Lung microvascular endothelial cell (primary cell): ENCODE measurements at places on chromosomes 7 and 10.

- no peak for DNase-seq
Measured at GRCh38 chr10:106301146-106301545, 863.4 kb downstream of the SORCS1 start.

DNA sequence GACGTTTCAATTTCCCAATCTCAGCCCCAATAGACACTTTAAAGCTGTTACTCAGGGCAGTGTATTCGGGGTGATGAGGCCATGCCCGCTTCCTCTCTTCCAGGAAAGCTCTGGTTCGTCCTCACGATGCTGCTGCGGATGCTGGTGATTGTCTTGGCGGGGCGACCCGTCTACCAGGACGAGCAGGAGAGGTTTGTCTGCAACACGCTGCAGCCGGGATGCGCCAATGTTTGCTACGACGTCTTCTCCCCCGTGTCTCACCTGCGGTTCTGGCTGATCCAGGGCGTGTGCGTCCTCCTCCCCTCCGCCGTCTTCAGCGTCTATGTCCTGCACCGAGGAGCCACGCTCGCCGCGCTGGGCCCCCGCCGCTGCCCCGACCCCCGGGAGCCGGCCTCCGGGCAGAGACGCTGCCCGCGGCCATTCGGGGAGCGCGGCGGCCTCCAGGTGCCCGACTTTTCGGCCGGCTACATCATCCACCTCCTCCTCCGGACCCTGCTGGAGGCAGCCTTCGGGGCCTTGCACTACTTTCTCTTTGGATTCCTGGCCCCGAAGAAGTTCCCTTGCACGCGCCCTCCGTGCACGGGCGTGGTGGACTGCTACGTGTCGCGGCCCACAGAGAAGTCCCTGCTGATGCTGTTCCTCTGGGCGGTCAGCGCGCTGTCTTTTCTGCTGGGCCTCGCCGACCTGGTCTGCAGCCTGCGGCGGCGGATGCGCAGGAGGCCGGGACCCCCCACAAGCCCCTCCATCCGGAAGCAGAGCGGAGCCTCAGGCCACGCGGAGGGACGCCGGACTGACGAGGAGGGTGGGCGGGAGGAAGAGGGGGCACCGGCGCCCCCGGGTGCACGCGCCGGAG lies 2.6 kb downstream of the GJD4 start:
- peak; percentile 25 for DNase-seq

- no peak for DNase-seq
Measured at GRCh38 chr7:39002755-39003154, 25.0 kb downstream of the POU6F2 start.

- no peak for DNase-seq
Measured at GRCh38 chr7:1787241-1787640, 117.2 kb downstream of the ELFN1 start.

DNA sequence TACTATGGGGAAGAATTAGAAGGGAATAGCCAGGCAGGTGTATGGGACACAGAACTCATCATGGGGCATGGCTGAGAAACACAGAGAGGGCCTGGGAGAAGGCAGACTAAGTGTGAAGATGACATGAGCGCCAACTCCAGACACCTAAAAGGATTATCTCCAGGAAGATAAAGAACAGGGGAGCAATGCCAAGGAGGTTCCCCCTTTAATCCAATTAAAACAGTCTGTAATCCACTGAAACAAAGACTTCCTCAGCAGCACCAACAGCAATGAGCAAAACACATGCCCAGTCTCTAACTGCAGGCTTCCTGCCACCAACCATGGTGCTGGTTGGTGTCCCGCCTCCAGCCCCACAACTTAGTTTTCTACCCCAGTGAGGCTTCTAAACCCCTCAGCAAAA lies 108.9 kb downstream of the GRID1 start:
- no peak for DNase-seq

GRCh38 chr10:44070282-44070681 lies 314.6 kb downstream of the CXCL12 start:
- no peak for DNase-seq

GRCh38 chr7:30465046-30465810 lies 13.4 kb downstream of the NOD1 start:
- DNase-seq, result no peak

DNA sequence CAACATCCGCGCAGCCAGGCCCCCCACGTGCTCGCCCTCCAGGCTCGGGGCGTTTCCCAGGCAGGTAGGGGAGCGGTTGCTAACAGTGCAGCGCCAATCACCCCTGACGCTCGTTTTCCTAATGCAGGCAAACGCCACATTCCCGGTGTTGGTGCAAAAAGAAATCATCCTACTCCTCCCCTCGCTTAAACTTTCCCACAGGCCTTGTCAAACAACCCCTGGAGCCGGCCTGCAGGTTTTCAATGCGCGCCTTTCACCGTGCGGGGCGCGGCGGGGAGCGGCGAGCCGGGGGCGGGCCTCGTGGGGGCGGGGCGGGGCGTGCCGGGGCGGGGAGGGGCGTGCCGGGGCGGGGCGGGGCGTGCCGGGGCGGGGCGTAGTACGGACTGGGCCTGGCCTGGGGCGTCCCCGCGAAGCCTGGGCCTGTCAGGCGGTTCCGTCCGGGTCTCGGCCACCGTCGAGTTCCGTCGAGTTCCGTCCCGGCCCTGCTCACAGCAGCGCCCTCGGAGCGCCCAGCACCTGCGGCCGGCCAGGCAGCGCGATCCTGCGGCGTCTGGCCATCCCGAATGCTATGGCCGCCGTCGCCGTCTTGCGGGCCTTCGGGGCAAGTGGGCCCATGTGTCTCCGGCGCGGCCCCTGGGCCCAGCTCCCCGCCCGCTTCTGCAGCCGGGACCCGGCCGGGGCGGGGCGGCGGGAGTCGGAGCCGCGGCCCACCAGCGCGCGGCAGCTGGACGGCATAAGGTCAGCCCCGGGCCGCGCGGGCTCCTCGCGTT lies at the start of gene ECHDC3:
Gene ECHDC3, plus strand, starts transcription at position 374 of the 770 bp plus-strand sequence. Its CDS starts 195 bp downstream, at position 569.
- peak; percentile 15 for DNase-seq

GRCh38 chr7:152355474-152356057 lies 80.2 kb downstream of the KMT2C start:
- DNase-seq, result no peak

GRCh38 chr7:31204071-31204470 lies 136.5 kb downstream of the NEUROD6 start:
- DNase-seq, result no peak

DNA sequence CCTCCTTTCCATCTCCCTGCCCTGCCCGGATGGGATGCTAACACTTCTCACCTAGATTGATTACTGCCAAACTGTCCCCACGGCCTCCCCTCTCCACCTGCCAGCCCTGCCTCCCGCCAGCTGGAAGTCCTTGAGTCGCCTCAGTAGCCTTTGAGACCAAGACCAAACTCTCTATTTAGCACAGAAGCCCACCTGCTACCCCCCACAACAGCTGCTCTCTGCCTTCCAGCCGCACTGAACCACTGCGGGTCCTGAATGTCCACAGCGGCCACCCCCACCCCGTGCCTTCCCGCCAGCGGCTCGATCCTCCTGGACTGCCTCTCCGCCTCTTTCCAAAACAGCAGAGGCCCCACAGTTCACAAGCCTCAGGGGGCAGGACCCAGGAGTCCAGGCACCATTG lies 39.0 kb downstream of the FKBP6 start:
- no peak for DNase-seq

GRCh38 chr10:92575961-92576360 lies 2.1 kb upstream of the IDE start:
- DNase-seq, result no peak

DNA sequence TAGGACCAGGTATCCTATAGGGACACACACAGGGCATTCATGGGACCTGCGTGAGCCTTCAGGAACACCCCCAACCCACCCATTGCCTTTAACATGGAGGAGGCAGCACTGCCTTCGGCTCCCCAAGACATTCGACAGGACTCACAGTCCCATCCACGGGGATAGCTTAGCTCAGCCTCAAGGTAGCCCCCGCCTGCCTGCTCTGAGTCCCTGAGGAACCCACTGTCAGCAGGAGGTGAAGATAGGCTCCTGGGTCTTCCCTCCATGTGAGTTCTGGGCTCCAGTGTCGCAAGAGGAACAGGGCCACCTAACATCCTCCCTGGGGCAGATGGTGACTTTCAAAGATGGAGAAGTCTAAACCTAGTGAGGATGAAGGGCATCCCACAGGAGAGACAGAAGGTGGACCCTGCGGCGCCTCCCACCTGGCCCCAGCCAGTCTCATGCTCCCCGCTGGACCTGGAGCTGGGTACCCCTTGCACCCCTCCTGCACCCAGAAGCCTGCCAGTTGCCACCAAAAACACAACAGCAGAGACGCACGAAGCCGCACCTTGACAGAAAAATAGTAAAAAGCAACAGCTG lies 4.9 kb upstream of the ADIRF start:
- DNase-seq, result no peak

GRCh38 chr7:115662120-115662519 lies 368.4 kb downstream of the TFEC start:
- DNase-seq, result no peak

DNA sequence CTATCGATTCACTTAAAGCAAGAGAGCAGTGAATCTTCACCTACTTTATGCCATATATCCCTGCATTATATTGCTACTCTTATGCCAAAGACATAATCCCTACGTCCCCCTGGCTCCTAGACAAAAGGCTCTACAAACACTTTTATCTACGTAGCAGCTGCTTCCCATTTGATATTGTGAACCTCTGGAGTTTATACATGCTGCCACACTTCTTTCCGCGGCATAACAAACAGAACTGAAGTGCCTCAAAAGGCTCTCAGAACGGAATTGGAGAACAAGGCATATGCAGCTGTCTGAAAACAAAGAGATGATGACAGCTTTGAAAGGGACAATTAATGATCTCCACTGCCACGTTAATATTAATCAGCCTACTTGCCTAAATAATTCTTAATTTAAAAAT lies 985.6 kb upstream of the LRRN3 start:
- no peak for DNase-seq

GRCh38 chr10:114869520-114869892 lies 47.9 kb downstream of the FHIP2A start:
- peak; percentile 93 for DNase-seq

DNA sequence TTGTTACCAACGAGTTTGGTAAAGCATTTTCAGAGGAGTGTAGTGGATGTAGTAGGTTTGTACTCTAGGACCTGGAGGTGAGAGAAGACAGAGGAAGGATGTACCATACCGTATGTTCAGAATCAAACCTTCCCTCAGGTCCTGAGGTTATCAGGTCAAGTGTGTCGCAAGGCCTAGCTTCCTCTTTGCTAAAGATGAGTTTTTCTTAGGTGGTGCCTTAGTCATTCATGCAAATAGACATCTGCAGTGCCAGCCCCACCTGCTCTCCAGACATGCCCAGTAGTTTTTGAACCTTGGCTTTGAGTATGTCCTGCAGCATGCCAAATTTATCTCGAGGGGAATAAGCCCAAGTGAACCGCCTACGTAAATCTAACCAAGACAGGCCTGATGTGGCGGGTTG lies 71.3 kb downstream of the HDAC9 start:
- no peak for DNase-seq

- DNase-seq, result no peak
Measured at GRCh38 chr7:27899601-27900000, 159.6 kb downstream of the TAX1BP1 start.

DNA sequence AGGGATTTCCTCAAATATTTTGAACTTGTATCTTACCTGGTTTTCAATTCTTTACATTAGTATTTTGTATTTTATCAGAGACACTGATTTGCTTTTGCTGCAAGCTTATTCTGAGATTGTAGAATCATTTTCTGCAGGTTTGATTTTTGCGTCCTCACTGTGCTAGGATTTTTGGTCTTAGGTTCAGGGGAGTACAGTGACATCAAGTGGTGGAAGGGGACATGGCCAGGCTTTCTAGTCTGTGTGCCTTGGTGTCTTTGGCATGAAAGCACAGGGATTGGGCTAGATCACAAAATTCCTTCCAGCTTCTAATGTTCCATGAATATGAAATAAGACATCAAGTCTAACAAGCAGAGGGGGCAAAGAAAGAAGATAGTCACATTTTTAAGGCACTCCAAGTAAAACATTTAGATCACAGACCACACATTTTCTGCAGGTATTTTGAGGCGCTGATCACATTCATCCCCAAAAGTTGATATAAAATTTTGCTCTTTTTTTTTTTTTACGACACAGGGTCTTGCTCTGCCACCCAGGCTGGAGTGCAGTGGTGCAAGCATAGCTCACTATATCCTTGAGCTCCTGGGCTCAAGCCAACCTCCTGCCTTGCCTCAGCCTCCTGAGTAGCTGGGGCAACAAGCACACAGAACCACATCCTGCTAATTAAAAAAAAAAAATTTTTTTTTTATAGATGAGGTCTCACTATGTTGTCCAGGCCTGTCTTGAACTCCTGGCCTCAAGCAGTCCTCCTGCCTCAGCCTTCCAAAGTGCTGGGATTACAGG lies 124.4 kb downstream of the PON1 start:
- DNase-seq, result peak; percentile 54

DNA sequence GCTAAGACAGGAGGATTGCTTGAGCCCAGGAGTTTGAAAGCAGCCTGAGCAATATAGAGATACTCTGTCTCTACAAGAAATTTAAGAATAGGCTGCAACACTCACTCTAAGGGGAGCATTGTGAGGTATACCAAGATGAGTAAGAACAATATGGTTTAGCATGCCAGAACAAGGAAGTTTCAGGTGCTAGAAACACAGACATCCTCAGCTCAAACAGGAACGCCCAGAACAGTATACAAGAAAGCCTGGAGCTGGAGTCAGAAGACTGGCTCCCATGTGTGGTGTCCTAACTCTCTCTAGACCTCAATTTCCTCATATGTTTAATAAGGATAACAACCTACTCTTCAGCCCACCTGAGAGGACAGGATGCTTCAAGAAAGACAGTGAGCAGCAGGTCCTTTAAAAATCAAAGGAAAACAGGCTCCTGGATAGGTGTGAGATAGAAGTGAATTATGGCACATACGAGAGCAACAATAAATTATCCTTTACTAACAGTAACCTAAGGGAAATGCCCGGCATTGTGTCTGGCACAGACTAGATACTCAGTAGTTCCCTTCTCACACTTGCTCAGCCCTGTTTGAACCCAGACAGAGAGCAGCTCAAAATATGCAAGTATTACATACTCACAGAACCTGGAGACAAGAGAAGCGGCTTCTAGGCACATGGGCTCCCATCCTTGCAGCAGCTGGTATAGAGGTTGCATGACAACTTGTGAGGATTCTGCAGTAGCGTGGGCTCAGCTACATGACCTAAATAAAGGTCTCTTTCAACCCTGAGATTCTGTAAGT lies 45.4 kb downstream of the KAT6B start:
- no peak for DNase-seq

- peak; percentile 100 for DNase-seq
Measured at GRCh38 chr10:110918643-110919348, at the start of gene BBIP1. BBIP1 (minus strand) TSS chr10:110919180; CDS start chr10:110918157, 1,023 bp downstream.
